ENCODE measurements at places on chromosomes 6 and 20.

DNA sequence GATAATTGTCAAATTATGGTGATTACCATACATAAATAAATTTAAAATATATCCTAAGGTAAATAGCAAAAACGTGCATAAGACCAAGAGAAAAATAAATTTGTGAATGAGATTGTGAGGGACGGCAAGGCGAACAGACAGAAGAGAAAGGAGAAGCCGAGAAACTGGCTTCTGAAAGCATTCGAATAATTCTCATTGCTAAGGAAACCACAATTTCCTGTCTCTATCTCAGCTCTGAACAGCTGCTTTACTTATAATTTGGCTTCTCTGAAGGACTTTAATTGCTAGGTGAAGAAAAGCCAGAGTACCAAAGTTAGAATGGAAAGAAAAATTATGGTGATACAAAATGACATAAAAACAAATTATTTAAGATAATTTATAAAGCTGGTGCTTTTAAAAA, 79.0 kb upstream of the RGS17 start:
- DNase-seq, result no peak

GRCh38 chr20:33276303-33277113, 6.5 kb upstream of the BPIFB1 start:
- no peak for DNase-seq

DNA sequence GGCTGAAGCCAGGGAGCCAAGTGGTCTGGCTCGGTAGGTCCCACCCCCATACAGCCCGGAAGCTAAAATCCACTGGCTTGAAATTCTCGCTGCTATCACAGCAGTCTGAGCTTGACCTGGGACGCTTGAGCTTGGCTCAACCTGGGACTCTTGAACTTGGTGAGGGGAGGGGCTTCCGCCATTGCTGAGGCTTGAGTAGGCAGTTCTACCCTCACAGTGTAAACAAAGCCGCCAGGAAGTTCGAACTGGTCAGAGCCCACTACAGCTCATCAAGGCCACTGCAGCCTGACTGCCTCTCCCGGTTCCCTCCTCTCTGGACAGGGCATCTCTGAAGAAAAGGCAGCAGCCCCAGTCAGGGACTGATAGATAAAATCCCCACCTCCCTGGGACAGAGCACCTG, 1337.7 kb downstream of the HACE1 start:
- DNase-seq, result no peak

DNA sequence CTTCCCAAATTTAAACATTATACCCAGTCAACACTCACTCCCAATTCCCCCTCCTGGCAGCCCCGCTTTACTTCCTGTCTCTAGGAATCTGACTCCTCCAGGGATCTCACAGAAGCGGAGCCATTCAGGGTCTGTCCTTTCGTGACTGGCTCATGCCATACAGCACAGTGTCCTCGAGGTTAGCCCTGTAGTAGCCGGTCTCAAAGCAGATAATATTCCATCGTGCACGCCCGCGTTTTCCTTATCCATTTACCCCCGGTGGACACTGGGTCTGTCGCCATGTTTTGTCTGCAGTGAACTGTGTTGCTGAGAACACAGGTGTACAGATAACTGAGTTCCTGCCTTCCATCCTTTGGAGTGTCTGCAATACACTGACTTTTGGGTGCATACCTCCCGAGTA, 95.3 kb downstream of the TTLL2 start:
- no peak for DNase-seq

DNA sequence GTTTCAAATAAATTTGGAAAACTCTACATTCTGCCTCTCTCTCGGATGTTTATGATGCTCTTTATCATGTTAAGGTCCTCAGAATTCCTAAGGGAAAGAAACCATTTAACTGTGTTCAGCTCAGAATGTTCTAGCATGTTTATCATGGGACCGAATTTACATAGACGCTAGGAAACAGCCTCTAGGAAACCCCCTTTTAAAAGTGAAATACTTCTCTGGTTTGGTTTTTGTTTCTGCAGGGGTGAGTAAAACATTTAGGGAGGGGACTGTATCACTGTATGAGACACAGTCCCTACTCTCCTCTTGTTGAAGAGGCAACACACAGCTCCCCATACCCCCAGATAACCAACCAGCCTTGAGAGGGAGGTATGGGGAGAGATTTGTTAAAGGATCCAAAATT, 267.6 kb upstream of the SUPT3H start:
- no peak for DNase-seq

DNA sequence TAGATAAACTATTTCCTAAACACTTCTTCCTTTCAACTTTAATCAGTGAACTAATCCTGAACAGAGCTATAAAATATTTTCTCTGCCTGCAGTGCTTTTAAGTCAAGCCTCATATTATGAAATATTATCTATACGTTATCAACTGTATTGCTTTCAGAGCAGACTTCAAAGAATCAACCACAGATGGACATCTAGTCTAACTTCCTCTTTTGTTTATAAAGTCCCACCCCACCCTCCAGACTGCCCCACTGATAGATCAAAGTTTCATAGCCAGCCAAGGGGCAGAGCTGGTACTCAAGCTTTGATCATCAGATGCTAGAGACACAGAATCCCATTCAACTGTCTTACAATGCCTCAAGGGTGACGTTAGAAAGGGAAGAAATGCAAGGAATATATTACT, 308.3 kb downstream of the LAMA2 start:
- no peak for DNase-seq

- DNase-seq, result peak; percentile 64
Observed at GRCh38 chr6:143941852-143942627, 66.0 kb downstream of the PLAGL1 start.

DNA sequence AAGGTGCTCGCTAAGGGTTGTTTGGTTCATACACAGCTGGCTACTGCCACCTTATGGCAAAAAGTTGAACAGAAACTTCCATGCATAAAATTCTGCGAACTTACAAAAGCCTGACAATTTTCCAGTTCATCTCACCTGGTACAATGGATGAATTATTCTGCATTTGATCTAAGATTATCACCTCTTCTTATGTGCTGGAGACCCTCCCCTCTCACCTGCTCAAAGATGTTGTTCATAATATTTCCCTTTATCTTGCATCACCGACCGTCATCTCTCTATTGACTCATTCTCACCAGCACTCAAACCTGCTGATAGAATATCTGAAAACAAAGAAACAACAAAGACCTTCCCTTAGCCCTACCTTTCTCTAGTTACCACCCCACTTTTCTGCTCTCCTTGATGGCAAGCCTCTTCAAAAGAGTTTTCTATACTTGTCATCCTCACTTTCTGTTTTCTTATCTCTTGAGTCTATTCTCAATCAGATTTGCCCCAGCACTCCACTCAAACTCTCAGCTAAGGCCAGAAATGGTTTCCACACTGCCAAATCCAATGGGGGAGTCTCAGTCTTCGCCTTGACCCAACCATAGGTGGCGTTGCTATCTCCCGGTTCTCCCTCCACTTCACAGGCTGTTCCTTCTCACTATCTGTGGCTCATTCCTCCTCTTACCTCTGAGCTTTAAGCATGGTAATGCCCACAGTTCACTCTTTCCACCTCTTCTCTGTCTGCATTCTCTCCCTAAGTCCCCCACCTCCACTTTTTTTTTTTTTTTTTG, 25.8 kb downstream of the SNRNP48 start:
- no peak for DNase-seq

GRCh38 chr6:16578695-16579285, 182.5 kb downstream of the ATXN1 start:
- no peak for DNase-seq

GRCh38 chr20:57735831-57736737, 26.3 kb upstream of the PMEPA1 start:
- no peak for DNase-seq

DNA sequence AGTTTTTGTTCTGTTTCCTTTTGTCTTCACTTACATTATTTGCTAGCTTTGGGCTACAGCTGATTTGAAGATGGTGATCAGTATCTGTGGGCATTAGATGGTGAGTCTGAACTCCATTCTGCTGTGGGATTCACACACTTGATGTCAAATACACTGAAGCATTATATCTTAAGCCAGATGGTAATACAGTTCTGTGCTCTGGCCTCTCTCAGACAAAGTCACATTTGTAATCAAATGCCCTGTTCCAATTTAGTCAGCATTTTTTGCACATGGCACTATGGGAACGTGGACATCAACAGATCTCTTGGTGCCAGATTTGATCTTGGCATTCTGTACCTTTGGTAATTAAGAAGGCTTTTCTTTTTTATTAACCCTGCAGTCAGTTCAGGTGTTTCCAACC, 56.0 kb downstream of the SASH1 start:
- no peak for DNase-seq

- DNase-seq, result no peak
Observed at GRCh38 chr6:129634411-129635230, 75.4 kb downstream of the ARHGAP18 start.

- DNase-seq, result no peak
Observed at GRCh38 chr6:33147807-33148666, 44.2 kb downstream of the COL11A2 start.

- no peak for DNase-seq
Observed at GRCh38 chr20:8335495-8336195, 203.6 kb downstream of the PLCB1 start.

DNA sequence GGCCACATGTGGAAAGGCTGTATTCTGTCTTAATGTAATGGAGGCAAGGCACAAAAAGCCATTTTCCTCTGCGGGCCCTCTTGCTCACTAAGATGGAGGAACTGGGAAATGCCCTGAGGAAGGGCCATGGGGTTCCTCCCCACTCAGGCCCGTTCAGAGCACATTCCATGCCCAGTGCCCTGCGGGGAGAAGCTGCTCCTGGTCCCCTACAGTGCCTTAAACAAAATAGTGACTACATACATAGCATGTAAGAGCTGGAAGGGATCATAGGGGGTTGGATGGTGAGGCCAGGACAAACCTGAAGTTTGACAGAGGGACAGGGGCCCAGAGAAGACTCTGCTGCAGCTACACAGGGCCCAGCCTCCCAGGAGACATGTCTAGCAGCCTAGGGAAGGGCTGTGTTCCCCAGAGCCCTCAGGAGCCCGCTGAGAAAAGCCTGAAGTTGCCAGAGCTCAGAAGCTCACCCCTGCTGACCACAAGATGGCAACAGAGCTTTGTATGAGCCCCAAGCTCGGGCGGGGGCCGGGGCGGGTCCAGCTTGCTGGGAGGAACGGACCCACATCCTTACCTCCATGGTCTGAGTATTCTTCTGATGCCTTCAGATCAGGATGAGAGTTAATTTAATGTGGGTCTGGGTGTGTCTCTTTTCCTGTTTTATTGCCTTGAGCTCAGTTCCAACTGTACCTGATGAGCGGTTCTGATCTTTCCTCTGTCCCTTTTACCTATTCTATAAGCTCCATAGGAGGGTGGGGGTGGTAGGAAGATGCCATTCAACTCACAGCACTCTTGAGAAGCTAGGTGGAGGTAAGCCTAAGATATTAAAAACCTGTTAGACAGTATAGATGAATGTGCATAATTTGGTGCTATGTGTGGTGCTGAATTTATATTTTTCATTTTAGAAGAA, 242.9 kb downstream of the CDC5L start:
- peak; percentile 41 for DNase-seq

DNA sequence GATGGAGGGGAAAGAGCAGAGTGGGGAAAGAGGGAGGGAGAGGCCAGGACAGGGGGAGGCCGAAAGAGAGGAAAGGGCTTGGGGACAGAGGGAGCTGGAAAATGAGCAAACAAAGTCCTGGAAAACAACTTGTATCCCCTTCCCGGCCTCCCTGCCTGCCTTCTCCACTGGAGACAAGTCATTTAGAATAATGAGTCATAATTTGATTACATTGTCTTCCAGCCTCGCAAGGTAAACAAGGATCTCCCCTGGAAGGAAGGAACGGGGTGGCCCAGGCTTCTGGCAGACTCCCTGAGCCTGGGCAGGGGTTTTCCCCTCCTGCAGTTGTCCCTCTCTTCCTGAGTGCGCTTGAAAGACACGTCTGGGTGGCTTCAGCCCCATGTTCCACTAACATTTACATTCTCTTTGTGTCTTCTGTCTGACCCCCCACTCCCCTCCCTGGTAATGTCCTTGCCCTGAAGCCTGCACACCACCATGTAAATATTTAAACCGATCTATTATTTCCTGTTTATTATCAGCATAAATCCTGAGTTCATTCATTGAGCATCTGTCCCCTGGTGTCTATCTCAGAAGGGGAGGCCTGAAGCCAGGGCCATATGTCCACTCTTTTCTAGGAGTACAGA, 12.1 kb upstream of the MRPS18A start:
- DNase-seq, result no peak

- DNase-seq, result no peak
Observed at GRCh38 chr6:133681891-133682290, 207.0 kb upstream of the TCF21 start.

DNA sequence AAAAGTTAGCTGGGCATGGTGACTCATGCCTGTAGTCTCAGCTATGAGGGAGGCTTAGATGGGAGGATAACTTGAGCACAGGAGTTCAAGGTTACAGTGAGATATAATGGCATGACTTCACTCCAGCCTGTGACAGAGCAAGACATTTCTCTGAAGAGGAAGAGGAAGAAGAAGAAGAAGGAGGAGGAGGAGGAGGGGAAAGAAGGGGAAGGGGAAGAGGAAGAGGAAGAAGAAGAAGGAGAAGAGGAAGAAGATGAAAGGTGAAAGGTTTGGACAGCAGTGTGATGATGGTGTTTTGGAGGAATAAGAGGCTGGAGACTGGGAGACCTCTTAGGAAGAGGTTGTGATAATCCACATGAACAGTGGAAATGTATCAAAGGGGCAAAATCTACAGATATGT, 410.7 kb upstream of the JAG1 start:
- no peak for DNase-seq

GRCh38 chr6:43171707-43172103, 636 bp downstream of the SRF start:
- DNase-seq, result no peak

DNA sequence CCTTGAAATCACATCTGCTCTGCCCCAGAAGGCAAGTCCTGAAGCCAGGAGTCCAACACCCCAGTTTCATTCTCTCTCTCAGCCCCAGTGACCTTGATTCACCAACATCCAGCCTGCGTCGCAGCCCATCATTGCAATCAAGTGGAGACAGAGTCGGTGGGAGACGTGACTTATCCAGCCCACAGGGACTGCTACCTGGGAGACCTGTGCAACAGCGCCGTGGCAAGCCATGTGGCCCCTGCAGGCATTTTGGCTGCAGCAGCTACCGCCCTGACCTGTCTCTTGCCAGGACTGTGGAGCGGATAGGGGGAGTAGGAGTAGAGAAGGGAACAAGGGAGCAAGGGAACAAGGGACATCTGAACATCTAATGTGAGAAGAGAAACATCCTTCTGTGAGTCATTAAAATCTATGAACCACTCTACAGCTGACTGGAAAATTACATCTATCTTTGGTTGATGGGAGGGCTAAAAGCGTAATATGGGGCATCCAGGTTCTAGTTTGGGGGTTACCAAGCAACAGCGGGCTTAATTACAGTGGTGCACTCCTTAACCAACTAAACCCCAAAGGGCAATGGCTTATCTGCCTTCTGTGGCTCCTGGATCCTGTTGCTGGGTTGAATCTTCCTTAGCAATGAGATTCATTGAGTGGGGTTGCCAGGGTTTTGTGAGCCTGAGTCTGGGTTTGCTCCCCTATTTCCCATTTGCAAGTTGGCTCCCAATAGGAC, 2.5 kb downstream of the LY6G6D start:
- no peak for DNase-seq

- DNase-seq, result no peak
Observed at GRCh38 chr6:10389739-10390494, 25.0 kb downstream of the TFAP2A start.

- no peak for DNase-seq
Observed at GRCh38 chr6:100084316-100084990, 90.4 kb upstream of the MCHR2 start.

GRCh38 chr20:1434571-1435336, 31.9 kb downstream of the NSFL1C start:
- DNase-seq, result peak; percentile 94

Data from HL-60 (cell line).